ENCODE measurements at places on chromosomes 16 and 17. TPM values are rescaled to one million over a fixed set of nuclear protein-coding genes. Genes with fewer than 3 reads are reported as not detected.

- DNase-seq, result no peak
These were observed 2.1 kb upstream of the ATP2C2 start for GRCh38 chr16:84366208-84366607.

- DNase-seq, result no peak
These were observed 847 bp downstream of the CKLF start for GRCh38 chr16:66553223-66553622.

DNA sequence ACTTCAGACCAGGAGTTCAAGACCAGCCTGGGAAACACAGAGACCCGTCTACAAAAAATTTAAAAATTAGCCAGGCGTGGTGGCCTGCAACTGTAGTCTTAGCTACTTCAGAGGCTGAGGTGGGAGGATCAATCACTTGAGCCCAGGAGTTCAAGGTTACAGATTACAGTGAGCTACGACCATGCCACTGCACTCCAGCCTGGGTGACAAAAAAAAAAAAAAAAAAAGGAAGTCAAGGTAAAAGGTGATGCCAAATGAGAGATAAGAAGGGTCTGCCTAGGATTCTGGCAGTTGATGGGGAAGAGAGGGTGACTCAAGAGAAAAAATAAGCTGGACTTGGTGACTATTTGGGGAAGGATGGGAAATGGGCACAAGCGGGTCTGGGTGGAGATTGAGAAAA is 32.5 kb downstream of the MYO18A start:
- DNase-seq, result peak; percentile 9

DNA sequence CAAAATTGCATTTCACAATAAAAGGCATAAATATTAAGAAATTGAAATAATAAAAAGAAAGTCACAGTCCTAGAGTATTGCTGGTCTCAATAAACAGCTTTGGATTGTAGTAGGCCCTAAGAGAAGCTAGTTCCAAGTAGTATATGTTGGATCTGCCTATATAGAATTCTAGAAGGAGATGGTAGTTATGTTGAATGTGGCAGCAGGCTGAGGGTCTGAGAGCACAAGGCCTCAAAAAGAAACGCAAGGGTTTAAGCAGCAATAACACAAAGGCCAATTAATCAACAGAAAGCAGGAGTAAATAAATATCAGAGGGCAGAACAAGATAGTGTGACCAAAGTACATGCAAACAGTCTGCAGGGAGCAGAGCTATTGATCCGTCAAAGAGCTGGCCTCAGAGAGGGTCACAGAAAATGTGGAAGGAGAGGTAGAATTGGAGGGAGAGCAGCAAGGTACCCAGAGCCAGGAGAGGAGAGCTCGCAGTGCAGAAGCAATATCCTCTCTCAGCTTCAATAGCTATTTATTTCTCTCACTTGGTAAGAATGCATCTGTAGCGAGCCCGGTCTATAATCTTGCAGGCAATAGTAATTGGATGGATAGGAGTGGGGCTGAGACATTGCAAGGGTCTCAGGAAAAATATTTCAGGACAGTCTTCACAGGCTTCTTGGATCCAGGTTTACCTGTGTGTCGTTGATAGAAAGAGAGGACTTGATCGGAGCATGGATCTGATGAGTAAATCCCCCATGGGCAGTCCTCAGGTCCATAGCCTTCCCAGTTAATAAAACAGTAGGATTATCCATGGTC is 25.1 kb upstream of the MED13 start:
- no peak for DNase-seq

- peak; percentile 30 for DNase-seq
These were observed 114.8 kb upstream of the NOL11 start for GRCh38 chr17:67602974-67603373.

Gene PSMD3
- 69.4 TPM for total RNA-seq

Gene MAF
- 0.15 TPM for total RNA-seq

All from B cell (primary cell).